ENCODE measurements at places on chromosomes 4 and X. TPM values are rescaled to one million over a fixed set of nuclear protein-coding genes. Genes with fewer than 3 reads are reported as not detected.

GRCh38 chr4:121155893-121156292 lies 8.2 kb downstream of the TNIP3 start:
- peak; percentile 54 for DNase-seq

GRCh38 chr4:5118994-5119835 lies 67.9 kb downstream of the STK32B start:
- DNase-seq: no peak

- peak; percentile 70 for DNase-seq
Observed at GRCh38 chrX:16484338-16484737, 165.6 kb upstream of the S100G start.

- DNase-seq: no peak
Observed at GRCh38 chrX:30248854-30249253, 1.9 kb downstream of the MAGEB1 start.

DNA sequence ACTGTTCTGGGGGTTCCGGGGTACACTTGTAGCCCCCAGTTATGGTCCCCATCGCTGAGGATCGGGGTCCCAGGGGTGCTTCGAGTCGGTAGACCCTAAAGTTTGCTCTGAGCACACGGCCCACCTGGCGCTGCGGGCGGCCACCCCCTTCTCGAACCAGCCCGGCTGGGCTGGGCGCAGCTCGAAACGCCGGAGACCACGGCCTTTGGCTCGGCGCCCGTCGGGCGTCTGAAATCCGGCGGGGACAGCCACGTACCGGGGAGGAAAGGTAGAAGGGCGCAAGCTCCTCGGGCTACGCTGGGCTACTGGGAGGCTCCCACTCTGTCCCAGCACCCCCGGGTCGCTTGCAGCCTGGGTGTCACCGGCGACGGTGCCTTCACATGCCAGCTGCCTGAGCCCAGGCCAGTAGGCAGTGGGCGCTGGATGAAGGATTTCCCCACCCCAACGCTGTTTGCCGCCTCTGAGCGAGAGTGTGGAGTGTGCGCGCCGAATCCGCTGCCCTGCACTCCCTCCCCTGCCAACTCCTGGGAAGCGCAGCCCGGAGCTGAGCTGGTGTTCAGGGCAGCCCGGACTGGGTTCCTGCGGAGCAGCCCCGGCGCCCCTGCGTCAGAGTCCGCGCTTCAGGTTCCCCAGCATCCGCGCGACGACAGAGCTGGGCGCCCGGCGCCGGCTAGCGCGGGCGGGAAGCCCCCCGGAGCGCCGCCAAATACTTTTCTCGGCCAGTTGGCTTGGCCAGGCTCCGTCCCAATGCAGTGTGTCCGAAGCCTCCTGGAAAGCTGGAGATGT lies 637 bp downstream of the MAMLD1 start:
- DNase-seq: no peak

EREG gene
- polyA plus RNA-seq: 1.8 TPM

PGRMC1 gene
- 76.5 TPM for polyA plus RNA-seq

SMIM14 gene
- polyA plus RNA-seq: 48.0 TPM
